ENCODE measurements at places on chromosomes 5 and 9.

DNA sequence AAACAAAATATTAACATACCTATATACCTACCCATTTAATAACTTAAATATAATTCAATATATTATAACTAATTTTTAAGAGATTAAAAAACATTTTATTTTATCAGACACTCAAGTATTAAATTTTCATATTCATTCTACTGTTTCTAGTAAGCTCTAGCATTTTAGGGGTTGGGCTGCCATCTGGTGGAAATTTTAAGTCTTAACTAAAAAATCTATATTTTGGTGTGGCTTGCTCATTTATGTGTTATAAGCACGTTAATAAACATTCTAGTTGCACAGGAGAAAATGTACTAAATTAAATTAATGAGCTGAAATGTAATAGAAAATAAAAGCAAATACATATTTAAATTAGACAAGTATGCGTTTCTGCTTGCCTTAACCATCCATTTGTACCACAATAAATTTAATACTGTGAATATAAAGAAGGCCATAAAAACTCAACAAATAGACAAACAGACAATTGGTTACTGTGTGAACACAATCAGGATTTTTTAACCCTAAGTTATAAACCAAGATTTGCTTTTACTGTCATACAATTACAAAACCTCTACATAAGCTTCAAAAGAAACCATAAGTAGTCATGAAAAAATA, 1728.3 kb upstream of the CDH9 start:
- DNase-seq, result peak; percentile 62

DNA sequence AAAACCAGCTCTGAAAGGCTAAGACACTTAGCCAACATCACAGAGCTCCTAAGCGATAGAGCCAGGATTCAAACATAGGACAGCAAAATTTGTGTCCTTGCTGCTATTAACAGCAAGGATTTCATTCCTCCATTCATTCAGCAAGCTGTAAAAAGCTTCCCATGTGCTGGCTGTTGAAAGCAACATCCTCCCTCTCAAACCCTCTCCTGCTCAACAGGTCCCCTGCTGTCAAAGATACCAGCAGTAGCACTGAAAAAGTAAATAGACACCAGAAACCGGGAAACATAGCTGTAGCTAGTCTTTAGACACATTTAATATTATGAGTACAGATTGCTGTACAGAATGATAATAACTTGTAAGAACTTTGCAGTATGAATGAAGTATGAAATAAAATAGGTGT, 52.6 kb upstream of the ADAMTSL1 start:
- no peak for DNase-seq

GRCh38 chr5:14040542-14040941, 96.1 kb upstream of the DNAH5 start:
- DNase-seq, result no peak

DNA sequence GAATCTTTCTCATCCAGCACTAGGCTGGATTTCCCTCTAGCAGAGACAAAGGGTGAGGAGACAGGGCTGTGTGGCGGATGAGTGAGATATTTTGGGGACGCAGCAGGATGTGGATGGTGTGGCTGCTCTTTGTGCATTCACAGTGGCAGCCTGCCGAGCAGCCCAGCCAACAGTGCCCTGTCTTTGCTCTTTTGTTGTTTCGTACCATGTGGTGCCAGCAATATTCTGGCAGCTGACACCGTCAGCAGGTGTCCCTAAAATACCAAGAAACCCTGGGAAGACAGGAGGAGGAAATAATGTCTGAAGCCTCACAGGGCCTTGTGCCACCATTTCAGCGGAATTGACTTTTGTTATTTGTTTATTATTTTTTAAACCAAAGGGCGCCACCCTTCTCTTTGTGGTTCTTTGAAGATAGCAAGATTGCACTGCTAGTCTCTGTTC, 141.4 kb downstream of the CCDC192 start:
- DNase-seq, result peak; percentile 89

All from Ammon's horn (tissue), 1 donor.